ENCODE measurements at places on chromosomes 3 and 15.

DNA sequence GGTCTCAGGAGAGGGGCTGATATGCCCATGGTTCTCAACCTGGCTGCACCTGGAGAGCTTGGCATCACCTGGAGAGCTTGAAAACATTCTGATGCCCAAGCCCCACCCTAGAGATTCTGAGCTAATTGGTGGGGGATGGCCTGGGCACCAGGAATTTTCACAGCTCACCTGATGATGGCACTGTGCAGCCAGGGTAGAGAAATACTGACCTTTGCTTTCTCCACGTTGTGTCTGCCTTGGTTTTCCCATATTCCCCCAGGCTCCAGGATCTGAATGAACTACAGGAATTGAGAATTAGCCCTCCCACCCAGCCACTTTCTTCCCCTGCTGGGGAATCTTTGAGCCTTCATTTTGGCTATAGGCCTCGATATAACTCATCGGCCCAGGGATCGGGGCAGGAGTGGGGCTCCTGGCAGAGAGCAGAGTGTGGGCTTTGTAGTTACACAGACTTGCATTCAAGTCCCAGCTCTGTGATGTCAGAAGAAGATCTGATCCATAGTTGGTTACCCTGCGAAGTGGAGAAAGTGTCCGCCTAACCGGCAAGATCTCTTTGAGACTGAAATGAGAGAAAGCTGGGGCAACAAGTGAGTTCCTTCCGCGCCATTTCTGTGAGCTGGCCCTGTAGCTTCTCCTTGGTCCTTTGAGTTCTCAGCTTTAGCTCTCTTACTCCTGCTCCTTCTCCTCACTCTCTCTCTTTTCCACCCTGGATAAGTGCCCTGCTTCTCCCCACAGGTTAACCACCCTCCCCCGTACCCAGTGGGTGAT is 33.1 kb upstream of the UBE2Q2 start:
- no peak for DNase-seq

DNA sequence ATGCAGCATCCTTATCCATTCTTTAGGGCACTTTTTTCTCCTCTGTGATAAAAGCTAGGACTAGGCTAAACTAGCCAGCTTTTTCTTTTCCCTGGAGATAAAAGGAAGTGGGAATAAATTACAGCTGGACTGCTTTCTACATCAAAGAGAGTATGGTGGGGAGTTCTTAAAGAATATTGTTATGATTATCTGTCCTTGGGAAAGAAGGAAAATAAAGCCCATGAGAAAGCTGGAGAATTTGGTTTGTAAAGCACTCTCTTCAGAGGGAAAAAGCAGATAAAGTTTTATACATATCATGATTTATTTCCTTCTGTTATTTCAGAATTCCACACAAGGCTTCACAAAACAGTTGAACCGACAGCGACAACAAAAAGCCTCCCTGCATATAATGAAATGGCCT is 923.0 kb downstream of the DIPK2A start:
- DNase-seq: no peak

GRCh38 chr15:90261811-90262210 is 3.7 kb upstream of the NGRN start:
- DNase-seq: no peak

DNA sequence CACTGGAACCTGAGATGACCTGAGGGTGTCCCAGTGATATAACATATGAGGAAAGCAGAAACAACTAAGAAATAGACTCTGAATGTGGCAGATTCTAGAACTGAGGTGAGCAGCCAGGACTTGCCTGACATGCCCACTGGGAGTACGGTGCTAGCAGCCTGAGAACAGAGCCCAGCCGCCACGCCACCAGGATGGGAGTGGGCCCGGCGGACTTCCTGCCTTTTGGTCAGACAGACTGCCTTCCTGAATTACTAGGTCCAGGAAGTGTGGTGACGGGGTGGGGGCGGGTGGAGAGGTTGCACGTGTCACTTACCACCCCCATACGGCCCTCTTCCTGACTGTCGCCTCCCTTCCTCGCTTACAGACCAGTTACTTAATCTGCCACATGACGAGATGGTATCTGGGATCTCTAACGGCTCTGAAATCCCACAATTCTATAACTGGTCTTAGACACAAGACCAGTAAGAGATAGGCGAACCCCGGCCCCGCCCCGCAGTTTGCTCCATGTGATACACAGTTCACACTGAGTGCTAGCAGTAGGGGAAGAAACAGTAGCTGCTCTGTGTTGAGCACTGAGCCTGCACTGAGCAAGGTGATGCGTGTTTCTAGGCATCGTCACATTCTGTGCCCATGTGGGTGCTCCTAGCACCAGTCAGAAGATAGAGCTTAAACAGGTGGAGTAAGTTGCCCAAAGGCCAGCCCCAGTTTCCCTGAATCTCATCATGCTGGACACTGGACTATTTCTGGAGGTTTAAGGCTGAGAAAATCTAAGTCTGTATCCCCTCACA is 95.7 kb downstream of the CPN2 start:
- DNase-seq: no peak

- no peak for DNase-seq
These were observed 342.0 kb upstream of the CTDSPL start for GRCh38 chr3:37519661-37520060.
